ENCODE measurements at places on chromosomes 13 and 19.

GRCh38 chr13:90732049-90732448, 615.4 kb upstream of the MIR17HG start:
- no peak for DNase-seq

- peak; percentile 38 for DNase-seq
Measured at GRCh38 chr19:584240-585001, 5.3 kb upstream of the HCN2 start.

DNA sequence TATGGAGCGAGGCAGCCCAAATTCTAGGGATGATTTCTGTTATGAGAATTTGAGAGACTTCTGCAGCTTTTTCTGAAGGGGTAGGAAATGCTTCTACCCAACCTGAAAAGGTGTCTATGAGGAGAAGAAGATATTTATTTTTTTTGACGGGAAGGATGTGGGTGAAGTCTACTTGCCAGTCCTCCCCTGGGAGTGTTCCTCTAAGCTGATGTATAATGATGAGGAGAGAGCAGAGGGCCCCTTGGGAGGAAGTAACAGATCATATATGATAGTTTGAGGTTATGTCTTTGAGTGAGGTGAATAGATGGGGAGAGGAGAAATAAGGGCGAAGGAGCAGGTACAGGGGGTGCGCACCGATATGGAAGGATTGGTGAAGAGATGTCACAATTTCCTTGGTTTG, 910.6 kb upstream of the SLITRK5 start:
- DNase-seq, result no peak

DNA sequence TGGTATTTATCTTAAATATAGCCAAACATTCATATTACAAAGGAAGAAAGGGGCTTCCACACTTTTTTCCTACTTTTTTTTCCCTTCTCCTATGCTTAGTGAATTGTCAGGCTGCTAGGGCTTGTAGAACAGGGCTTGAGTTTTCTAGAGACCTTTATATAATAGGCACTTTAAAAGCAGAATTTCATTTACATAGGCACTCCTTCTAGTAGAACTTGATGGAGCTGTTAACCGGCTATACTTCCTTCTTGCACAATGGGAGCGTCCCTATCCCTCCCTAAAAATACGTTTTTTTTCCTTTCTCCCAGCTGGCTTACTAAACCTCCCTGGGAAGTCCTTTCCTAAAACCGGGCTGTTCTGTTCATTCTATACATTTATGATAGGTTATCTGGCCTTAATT, 1.1 kb downstream of the TRIM13 start:
- DNase-seq, result no peak

- DNase-seq, result peak; percentile 83
Measured at GRCh38 chr19:662962-663681, at the start of gene RNF126. RNF126 (minus strand) TSS chr19:663214; CDS start chr19:663121, 93 bp downstream.

DNA sequence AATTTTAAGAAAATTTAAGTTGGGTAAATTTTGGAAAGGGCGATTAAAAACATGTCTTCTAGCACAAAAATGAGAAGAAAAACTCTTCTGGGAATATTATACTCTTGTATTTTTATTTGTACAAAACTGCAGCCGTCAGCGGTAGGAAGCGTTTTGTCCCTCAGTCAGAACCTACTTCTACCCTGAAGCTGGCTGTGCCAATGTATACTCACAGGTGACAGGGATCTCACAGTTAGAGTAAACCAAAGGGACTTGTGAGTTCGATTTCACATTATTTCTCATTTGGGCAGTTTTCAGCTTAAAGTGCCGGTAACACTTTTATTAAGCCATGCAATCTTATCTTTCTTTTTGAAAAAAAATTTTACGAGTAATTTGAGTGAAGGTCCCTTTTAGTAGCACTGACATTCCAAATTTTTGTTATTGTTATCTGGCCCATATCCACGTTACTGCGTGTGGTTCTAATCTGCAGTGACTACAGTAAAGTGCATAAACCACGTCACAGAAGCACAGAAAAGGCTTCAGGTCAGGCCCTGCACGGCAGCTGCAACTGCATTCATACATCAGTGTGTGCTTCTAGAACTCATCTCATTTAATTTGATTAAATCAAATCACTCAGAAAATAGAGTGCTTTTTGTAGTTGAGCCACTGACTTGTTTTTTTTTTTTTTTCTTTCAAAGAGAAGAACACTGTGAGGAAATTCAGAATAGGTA, 387.3 kb downstream of the LIG4 start:
- no peak for DNase-seq

- no peak for DNase-seq
Measured at GRCh38 chr19:16405091-16405490, 66.7 kb downstream of the EPS15L1 start.

- no peak for DNase-seq
Measured at GRCh38 chr13:44929692-44930091, 59.6 kb downstream of the NUFIP1 start.

- DNase-seq, result no peak
Measured at GRCh38 chr13:38366954-38367645, 17.4 kb downstream of the UFM1 start.

All from activated CD4-positive, CD25-positive, alpha-beta regulatory T cell treated with anti-CD3 and anti-CD28 coated beads, Interleukin-2, amount 50 U/mL, for 16 hours (primary cell).